ENCODE measurements at places on chromosomes 3 and 15. TPM values are rescaled to one million over a fixed set of nuclear protein-coding genes. Genes with fewer than 3 reads are reported as not detected.
A peak's percentile ranks its signal among the peaks of the same experiment; 100 is the strongest.

DNA sequence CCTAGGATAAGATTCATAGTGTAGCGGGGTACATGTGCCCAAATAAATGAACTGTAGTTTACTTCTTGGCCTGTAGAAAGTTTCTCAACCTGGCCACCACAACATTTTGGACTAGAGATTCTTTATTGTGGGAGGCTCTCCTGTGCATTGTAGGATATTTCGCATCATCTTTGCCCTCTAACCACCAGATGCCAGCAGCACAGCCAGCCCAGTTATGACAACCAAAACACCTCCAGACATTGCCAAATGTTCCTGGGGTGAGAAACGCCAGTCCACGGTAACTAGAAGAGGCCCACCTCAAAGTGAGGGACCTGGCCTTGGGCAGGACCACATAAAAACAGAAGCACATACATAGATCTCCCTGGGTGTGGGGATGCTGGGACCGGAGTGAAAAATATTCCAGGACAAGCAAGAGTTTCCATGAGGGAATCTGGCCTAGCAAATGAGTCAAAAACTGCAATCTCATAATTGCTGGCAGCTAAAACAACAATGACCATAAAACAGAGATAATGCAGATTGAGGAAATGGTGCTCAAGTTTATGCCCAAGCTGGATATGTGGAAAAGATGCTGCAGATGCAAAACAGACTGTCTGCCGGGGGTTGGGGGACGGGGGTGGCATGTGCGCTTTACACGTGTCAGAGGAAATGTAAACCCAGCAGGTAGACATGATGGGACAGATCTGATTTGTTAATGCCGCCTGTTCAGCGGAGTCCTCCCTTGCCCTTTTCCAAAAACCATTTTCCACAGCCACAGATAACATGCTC, 39.7 kb downstream of the ARHGEF3 start:
- no peak for ATAC-seq

DNA sequence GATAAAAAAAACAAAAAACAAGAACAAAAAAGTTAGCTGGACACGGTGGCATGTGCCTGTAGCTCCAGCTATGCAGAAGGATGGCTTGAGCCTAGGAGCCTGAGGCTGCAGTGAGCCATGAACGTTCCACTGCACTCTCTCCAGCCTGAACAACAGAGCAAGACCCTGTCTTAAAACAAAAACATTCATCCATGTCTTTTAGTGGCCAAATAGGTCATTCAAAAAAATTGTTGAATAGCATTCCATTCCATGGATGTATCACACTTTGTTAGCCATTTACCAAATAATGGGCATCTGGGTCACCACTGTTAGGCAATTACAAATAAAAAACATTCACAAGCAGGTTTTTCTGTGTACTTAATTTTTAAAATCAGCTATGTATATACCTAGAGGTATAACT, 139.7 kb downstream of the STAG1 start:
- ATAC-seq: no peak

DNA sequence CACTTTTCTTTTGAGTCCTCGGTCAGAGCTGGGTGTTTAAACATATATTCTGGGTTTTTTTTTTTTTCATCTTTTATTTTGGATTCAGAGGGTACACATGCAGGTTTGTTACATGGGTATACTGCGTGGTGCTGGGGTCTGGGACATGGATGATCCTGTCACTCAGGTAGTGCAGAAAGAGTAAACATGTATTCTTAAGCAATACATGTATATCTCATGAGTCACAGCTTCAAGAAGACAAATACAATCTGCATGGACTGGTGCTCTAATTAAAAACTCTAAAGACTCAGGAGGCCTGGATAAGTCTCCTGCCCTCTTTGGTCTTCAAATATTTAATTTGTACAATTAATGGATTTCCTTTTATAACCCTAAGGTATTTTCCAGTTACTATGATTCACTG, 50.6 kb upstream of the PHLDB2 start:
- no peak for ATAC-seq

DNA sequence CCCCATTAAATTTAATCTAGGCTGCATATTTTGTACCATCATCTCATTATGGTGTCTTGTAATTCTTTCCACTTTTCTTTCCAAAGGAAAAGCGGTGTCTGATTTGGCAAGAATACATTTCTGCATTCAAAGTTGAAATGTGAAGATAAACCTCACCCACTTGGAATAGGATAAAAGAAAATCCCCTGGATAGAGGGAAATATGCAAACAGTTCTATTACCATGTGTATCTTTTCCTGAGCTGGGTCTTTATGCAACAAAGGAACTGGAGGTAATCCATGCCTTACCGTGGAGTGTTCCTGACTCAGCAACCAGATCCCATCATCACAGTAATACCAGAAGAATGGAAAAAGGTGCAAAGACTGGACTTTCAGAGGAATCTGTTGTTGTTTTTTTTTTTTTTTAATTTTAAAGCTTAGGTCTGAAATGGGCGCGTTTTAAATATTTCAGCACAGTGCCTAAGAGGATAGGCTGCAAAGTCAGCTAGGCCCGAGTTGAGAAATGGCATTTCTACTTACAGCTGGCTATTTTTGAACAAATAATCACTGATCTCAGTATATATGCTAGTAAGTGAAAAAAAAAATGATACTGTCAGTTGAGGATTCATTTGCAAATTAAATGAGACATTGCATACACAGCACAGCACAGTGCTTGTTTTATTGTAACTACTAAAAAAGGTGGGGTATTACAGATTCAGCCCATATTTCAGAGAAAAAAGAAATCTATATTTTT, 55.5 kb upstream of the ADAMTS9 start:
- ATAC-seq: no peak

DNA sequence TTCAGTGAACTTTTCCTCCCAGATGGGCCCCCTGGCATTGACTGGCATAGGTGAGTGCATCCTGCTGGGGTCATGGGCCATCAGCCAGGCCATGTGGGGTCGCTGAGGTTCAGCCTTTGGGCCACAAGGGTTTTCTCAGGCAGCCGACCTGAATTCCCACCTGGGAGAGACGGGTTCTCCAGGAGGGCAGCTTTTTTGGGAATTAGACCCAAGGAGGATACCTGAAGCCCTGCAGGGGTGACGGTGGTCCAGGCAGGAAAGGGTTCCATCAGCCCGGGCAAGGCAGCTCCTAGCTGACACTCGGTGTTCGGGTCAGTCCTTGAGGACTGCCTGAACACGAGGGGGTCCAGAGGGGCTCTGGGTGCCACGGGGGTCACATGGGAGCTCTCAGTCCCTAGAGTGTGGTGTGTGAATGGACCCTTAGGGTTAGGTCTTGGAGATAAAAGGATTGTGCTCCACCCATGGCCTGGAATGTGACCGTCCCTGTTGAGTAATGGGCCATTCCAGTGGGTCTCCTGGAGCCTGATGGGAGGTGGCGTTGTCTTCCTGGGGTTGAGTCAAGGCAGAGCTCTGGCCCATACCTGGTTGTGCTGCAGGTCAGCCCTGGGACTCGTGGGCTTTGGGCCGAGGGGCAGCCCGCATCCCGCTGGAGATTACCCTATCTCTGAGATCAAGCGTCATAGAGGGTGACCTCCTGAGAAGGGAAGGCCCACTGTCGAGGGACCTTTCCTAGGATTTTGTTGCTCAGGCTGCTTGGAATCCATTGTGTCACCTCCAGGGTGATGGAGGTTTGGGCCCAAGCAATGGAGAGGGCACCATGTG, 192.8 kb downstream of the UBE3A start:
- ATAC-seq: no peak

- no peak for ATAC-seq
These were observed 220.8 kb upstream of the TPRG1 start for GRCh38 chr3:188950832-188951489.

GRCh38 chr3:70488131-70488530, 175.7 kb upstream of the MDFIC2 start:
- no peak for ATAC-seq

GRCh38 chr3:66499881-66500575, 794 bp downstream of the LRIG1 start:
- ATAC-seq: peak; percentile 6

- ATAC-seq: no peak
These were observed 20.2 kb upstream of the CPOX start for GRCh38 chr3:98613616-98614015.

GRCh38 chr3:152615681-152616080, 219.2 kb upstream of the P2RY1 start:
- ATAC-seq: no peak

P2RY1 gene
- 15.3 TPM for total RNA-seq

KLHL40 gene
- total RNA-seq: not detected

GPR176 gene
- 48.8 TPM for total RNA-seq

NRG4 gene
- total RNA-seq: 5.8 TPM

DNAH12 gene
- 0.54 TPM for total RNA-seq
